ENCODE measurements at places on chromosomes 7 and 10.

DNA sequence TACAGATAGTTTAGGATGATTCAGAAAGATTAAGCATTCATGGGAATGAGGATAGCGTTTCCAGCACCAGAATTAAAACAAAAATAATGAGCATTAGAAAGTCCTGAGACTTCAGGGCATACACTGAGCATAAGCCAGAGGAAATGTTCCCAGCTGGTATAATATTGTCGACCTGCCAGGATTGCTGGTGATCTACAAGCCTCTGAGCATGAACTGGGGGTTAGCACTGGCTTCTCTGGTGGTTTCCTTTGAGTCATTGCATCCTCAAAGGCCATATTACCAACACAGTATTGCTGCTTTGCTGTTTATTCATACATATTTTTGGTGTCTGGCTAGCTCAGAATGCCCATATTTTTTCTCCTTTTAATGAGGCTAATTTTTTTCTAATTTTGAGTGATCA is 10.7 kb upstream of the ATRNL1 start:
- DNase-seq: no peak

GRCh38 chr10:75397496-75398199 is 3.9 kb downstream of the ZNF503 start:
- DNase-seq: no peak

DNA sequence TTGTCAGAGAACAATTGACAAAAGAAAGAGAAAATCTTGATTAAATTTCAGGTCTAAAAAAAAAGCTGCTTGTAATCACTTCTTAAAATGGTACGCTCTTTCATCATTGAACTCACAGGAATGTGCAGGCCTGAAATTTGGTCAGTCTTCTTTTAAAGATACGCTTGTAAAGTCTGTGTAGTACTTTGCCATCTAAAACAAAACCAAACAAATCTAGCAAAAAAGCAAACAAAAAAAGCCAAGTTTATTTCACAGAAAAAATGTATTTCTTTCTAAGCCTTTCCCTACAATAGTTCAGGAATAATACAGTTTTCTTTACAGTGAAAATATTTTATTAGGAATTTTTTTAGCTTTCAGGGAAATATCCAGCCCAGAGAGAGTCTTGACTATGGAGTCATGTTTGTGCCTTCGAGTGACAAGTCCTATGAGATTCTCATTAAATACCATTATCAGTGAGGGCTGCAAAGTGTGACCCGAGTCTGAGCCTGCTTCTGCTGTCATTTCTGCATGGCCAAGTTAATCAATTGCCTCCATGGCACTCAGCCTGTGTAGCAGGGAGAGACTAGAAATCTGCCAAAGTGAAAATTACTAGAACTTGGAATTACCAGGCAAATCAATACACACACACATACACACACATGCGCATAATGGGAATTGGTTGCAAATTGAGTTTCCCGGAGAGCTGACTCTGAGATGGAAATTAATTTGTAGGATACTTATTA is 172.6 kb downstream of the OTUD1 start:
- no peak for DNase-seq

GRCh38 chr7:37391791-37392672 is 56.6 kb downstream of the ELMO1 start:
- DNase-seq: no peak

GRCh38 chr7:94338921-94339371 is 55.7 kb upstream of the COL1A2 start:
- no peak for DNase-seq

DNA sequence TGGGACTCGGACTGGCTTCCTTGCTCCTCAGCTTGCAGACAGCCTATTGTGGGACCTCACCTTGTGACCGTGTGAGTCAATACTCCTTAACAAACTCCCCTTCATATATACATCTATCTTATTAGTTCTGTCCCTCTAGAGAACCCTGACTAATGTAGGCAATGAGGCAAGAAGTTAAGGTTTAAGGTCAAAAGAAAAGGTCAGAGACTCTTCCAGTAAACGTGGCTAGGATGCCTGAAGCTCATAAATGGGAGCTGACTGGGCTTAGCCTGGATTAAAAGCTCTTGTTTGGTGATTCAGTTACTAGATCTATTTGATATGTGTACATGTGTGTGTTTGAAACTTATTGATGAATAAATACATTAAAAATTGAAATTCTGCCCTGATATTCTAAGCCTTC is 10.6 kb upstream of the GPR141 start:
- DNase-seq: no peak

DNA sequence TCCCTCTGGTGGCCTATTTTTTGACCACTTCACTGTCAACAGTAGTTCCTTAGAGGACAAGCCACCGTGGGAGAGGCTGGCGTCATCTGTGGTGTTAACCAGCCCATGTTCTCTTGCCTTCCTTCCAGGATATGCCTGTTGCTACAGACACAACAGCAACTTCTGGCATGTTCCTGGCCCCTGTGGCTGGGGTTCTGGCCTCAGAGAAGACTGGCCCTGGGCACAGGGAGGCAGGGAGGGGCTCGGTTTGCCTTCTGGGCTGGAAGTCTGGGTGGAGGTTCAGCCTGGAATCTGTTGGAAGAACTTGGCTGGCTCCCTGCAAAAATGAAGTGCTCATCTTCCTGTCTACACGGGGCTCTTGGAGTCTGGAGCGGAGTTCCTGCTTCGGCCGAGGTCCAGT is 25.7 kb downstream of the GOLGA7B start:
- DNase-seq: no peak

GRCh38 chr7:36127075-36127740 is 25.8 kb upstream of the EEPD1 start:
- DNase-seq: no peak

- DNase-seq: no peak
Observed at GRCh38 chr10:99930731-99931550, 78.8 kb downstream of the DNMBP start.

DNA sequence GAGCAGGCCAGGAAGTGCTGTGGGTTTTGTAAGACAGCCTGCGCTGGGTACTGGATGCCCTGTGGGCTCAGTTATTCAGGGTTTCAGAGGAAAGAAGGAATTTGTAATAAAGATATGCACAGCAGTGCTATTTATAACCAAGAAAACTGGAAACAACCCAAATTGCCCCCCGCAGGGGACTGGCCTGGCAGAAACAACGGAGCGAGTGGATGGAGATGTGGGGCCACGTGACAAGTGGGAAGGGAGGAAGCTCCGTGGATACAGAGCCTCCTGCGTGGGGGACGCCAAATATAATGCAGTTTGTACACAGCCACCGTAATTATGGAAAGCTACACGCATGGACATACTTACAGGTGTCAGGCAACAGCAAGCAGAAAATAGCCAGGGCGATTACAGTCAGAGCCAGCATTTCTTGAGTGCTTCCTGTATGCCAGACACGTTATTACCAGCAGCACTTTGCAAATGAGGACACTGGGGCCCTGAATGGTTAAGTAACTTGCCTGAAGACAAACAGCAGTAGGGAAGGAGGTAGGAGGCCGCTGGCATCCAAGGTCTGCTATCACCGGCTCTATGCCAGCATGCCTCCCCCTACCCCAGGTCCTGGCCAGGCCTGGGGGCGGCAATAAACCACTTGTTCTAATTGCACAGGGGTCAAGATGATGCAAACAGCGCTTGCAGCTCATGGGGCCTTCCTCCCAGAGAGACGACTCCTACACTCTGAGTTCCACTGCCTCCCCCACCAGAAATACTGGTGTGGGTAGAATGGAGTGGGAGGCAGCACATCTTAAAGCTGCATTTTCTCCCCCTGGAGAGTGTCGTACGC is 8.7 kb upstream of the CAMK2B start:
- DNase-seq: no peak

GRCh38 chr7:67984326-67984725 is 987.7 kb downstream of the TYW1 start:
- DNase-seq: no peak

All from stimulated activated CD4-positive, alpha-beta T cell treated with anti-CD3 and anti-CD28 coated beads, TNF-alpha, amount 100 ng/mL, for 4 hours (primary cell).